Posterior vena cava (tissue), 2 donors: ENCODE measurements at places on chromosomes 5 and 9.

- peak; percentile 83 for DNase-seq
Measured at GRCh38 chr5:145936401-145937131, at the start of gene SH3RF2. TSS of gene SH3RF2 (plus strand) at chr5:145936578. CDS start at chr5:145937929, 1,351 bp downstream.

GRCh38 chr5:143135832-143136551, 267.5 kb downstream of the NR3C1 start:
- no peak for DNase-seq

DNA sequence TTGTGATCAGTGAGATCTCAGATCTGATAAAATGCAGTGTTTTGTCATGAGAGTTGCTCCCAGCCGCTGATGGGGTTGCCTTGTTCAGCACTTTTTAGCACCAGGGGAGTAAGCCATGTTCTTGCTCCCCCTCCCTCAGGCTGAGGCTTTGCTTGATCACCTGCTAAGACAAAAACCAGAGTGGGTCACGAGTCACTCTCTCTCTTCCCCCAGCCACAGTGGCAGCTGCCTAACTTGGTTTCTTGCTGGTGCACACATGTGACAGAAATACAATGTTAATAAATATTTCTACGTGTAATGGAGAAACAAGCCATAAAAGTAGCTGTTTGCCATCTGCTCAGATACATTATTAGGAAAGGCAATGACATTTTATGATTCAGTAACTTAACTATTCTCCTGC, 212.4 kb upstream of the DMRT1 start:
- no peak for DNase-seq

DNA sequence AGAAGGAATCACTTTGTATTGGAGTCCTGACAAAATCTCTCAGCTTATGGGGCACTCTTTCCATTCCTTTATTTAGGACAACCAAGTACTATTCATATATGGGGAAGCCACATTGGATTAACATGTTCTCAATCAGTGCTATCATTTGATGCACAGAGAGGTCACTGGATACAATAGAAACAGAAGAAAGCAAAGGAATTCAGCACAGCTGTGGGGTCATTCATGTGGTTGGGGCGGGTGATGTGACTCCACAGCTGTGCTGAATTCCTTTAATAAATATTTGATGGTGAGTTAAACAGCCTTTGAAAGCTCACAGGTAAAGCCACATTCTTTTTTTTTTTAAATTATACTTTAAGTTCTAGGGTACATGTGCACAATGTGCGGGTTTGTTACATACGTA, 854 bp upstream of the TEX48 start:
- DNase-seq = no peak

DNA sequence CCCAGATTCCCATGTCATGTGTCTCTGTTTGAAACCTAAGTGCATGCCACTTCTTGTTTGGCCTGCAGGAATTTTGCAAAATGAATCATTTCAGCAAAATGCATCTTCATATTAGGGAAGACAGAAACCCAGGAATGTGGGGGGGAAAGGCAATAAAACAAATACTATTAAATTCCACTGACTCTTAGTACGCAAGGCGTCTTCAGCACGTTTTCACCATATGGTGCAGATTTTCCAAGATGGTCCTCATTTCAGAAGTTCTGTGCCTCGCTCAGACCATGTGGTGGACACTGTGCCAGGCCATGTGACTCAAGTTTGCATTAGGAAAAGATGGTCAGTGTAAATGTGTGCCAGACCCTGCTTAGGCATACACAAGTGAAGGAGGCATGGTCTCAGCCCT, 184.0 kb downstream of the ACTL7B start:
- no peak for DNase-seq

- no peak for DNase-seq
Measured at GRCh38 chr5:39231705-39232525, 12.6 kb upstream of the FYB1 start.

DNA sequence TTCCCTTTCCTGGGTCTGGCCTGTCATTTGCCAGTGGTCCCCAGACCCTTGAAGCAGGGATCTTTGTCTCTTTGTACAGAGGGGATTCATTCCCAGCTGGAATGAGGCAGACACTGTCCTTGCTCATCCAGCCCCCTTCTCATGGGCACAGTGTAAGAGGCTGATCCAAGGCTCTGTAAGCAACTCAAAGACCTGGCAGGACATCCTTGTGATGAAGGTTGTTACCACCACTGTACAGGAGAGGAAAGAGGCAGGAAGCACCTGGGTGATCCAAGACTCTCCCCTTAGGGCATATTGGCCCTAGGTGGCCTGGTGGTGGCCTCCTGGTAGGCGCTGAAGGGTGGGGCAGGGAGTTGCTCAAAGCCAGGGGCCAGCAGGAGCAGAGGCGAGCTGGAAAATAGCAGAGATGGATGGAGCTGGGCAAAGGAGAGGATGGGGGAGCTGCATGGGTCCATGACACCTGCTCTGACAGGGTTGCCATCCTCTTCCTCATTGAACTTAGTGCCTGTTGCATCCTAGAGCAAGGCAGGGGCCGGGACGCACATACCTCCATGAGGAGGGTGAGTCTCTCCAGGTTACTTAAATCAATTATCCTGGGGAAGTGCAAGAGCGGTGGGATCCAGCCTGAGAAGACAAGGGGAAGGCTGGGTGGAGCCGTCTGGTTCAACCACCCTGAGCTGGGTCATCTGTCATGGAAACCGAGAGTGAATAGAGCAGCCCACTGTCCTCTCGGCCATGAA, 9.8 kb upstream of the GADD45G start:
- DNase-seq = peak; percentile 58

- no peak for DNase-seq
Measured at GRCh38 chr9:113012492-113012891, 500 bp upstream of the ZNF883 start.

- DNase-seq = no peak
Measured at GRCh38 chr5:116436674-116437350, 137.8 kb downstream of the SEMA6A start.
